ENCODE measurements at places on chromosomes 3 and 15.

GRCh38 chr15:50358845-50359244 lies 3.8 kb upstream of the GABPB1 start:
- DNase-seq, result no peak

DNA sequence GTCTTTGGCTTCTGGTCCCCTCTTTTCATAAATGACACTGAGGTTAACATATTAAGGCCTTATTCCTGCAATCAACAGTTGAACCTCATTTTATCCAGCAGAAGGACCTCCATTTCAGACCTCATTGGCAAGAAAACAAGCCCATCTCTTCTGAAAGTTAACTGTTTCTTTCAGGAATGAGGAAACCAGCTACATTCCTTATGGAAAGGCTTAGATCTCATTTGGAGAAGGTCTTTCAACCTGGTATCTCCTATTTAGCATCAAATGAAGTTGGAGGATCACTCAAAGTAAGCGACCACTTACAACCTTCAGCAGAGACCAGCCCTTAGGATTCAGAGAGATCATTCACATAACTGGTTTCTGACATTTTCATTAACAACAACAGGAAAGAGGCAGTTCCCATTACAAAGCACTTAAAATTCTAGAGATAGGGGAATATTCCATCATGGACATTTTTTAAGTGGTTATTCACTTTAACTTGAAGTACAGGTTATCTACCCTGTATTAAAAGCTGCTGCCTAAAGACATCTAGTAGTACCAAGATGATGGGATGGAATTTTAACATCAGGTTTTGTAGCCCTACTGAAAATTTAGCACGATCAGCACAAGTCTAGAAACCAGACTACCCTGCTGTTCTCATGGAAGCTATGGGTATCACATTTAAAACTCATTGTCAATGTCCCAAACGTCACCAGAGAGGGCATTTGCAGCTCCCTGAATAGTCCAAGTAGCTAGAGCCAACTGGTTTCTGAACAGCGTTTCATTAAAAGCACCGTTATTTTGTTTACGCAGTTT lies 30.4 kb downstream of the TFRC start:
- DNase-seq, result no peak

- no peak for DNase-seq
These were observed 18.6 kb downstream of the CRYGS start for GRCh38 chr3:186525369-186526255.

GRCh38 chr3:138317687-138318086 lies 12.0 kb downstream of the NME9 start:
- no peak for DNase-seq

GRCh38 chr15:51917493-51917892 lies 54.1 kb downstream of the LEO1 start:
- no peak for DNase-seq

DNA sequence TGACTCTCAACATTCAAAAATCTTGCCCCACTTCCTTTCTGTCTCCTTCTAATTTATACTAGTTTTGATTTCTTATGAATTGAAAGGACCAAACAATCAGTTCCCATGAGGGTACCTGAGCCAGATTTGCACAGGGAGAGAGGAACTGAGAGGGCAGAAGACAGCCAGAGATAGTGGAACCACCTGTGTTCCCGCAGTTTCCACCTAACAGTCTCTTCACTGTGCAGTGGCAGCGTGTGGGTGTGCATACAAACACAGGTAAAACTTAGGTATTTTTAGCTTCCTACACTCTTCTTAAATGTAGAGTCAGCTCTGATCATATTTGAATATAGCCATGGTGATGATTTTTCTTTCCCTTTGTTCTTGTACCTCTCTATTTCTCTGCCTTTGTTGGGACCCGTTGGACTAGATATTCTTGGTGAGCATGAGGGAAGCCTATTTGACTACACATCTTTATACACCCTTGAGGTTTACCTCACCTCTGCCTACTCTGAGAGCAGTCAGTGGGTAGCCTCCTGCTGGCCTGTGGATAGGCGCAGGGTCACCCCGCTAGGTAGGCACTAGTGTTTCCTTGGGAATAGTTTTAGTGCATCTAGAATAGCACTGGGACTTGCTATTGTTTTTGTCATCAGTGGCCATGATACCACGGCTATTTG lies 58.8 kb downstream of the MAP3K13 start:
- DNase-seq, result no peak

GRCh38 chr3:64586952-64587351 lies 100.8 kb downstream of the ADAMTS9 start:
- no peak for DNase-seq

GRCh38 chr3:45055032-45055410 lies 28.9 kb downstream of the CLEC3B start:
- DNase-seq, result no peak

- no peak for DNase-seq
These were observed 32.5 kb downstream of the NAALADL2 start for GRCh38 chr3:174891524-174892203.

GRCh38 chr3:183680061-183680460 lies 17.5 kb upstream of the YEATS2 start:
- no peak for DNase-seq

GRCh38 chr3:48727511-48727910 lies 10.5 kb upstream of the IP6K2 start:
- DNase-seq, result no peak

GRCh38 chr3:133440652-133441051 lies 40.8 kb downstream of the BFSP2 start:
- no peak for DNase-seq

DNA sequence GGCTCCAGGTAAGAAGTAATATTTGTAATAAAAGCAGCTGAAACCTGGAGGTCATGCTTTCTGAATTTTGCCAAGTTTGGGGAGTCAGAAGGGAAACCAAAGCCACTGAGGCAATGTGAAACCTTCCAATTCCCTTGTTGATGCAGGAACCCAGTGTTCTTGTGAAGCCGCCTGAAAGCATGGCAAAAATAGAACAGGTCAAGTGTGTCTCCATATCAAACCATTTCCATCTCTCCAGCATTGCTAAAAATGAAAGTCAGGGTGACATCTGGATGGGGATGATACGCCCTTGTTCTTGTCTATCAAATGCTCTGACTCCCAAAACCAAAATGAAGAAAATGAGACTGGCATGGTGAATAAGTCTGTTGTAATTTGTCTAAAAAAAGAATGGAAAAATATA lies 362.5 kb downstream of the VPS13C start:
- DNase-seq, result no peak

GRCh38 chr3:153756816-153757215 lies 364.4 kb upstream of the ARHGEF26 start:
- DNase-seq, result no peak

GRCh38 chr15:80562033-80562432 lies 133.1 kb upstream of the ABHD17C start:
- DNase-seq, result no peak

DNA sequence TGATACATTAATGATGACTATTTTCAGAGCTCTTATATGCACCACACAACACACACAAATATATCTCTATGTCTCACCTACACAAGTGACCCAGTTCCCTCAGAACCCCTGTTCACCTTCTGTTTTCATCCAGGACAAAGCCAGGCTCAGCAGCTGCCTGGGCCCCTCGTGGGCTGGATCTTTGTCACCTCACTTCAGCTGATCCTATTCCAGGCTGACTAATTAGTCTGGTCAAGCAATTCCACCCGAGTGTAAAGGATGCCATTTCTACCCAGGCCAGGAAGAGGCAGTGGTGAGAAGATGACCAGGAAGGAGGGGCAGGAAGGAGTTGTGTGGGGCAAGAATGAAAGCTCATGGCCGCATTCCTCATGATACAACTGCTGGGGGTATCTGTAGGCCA lies 62.3 kb downstream of the DHX30 start:
- DNase-seq, result no peak

DNA sequence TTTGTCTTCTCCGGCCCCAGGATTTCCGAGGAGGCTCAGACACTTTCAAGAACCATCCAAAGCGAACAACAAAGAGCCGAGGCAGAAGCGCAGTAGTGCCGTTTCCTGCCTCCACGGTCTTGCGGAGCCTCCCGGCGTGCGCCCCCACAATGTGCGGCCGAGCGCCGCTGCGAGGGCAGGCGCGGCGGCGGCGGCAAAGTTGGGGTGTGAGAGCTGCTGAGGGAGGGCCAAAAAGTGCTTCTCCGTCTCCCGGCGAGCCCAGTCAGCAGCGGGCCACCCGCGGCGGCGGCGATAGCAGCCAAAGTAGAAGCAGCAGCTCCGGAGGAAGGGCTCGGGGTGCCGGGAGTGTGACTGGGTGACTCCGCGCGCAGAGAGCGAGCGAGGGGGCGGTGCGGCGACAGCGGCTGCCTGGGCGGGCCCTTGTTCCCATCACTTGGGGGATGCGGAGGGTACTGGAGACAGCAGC lies 749.1 kb downstream of the ROBO1 start:
- DNase-seq, result no peak

DNA sequence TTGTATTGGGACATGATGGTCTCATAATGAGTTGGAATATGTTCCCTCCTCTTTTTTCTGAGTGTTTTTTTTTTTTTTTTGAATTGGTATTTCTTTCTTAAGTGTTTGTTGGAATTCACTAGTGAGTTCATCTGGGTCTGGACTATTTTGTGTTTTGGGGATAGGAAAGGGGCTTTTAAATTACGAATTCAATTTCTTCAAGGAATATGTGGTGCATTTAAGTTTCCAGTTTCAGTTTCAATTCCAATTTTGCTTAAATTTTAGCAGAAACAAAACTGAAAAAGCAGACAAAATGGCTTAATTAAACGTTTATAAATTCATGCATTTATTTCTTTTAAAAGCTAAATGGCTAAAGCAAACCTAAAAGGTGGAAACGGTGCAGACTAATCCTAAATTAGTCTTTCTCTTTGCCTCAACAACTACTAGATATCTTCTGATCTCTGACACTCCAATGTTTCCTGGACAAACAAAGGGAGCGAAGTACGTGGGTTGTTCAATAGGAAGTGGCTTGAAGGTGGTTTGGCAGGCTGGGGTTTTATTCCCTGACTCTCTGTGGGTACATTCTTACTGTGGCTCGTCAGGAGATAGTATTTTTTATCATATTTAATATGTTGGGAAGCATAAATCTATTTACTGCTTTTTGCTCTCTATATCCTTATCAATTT lies 50.0 kb upstream of the CORO2B start:
- DNase-seq, result no peak

GRCh38 chr3:184710870-184711492 lies 883 bp downstream of the MAGEF1 start:
- DNase-seq, result no peak

DNA sequence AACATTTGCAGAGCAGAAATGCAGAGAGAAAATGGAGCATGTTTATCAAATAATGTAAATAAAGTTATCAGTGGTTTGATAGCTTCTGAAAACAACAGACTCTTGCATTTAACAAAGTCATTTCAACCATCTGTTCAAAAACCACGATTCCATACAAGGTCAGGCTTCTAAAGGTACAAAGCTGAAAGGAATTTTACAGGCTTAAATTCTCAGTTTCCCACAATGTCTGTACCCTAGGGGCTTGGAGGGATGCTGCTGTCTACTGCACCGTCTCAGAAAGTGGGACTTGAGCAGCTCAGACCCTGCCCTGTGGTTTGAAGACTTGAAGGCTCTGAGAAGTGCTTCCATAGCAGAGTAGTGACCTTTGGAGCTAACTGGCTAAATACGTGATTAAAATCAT lies 30.4 kb upstream of the TM4SF1 start:
- DNase-seq, result no peak

- no peak for DNase-seq
These were observed 7.3 kb downstream of the GTF2E1 start for GRCh38 chr3:120749843-120750242.

- DNase-seq, result no peak
These were observed 46.9 kb downstream of the CHRD start for GRCh38 chr3:184426691-184427141.

GRCh38 chr3:112979244-112979832 lies 4.4 kb upstream of the CD200R1 start:
- DNase-seq, result no peak

DNA sequence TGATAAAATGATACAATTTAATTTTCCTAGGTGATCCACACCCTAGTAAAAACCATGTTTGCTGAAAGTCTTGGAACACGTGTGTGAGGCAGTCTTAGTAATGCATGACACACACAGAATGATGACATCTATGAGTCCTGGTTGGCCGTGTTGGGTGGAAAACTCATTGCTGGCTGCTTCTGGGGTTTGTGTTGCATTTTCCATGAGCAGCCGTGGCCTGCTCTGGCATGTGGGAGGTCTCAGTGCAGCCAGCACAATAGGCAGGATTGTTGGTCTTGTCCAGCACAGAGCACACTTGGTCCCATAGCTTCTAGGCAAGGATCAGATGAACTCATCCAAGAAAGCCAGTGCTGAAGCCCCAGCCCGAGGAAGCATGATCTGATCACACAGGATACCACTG lies 172.8 kb upstream of the UBE3A start:
- DNase-seq, result no peak

DNA sequence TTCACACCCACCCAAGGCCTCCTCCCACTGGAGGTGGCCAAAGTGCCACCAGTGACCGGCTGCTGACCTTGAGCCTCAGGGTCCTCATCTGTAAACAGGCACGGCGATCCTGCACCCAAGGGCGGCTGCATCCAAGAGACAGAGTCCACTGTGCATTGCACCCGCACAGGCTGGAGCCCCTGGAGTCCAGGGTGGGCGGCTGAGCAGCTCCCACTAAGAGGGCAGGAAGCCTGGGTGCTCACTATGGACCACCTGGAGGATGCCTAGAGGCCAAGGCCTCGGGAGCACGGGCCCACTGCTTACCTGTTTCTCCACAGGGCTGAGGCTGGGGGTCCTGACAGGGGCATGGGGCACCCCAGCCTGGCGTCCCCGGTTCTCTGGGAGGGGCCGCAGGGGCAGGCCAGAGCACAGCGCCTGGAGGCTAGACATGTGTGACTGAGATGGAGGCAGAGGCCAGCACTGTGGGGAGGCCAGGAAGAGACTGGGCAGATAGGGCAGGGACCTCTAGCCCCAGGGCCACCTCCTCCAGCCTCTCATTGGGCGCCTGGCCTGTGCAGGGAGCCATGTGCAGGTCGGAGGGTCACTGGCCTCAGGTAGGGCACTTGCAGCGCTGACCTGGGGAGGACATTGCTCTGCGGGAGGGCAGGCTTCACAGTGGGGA lies at the start of gene UROC1:
Gene UROC1, minus strand, starts transcription at position 483 of the 661 bp plus-strand sequence. Its CDS starts 54 bp downstream, at position 429.
- DNase-seq, result no peak

DNA sequence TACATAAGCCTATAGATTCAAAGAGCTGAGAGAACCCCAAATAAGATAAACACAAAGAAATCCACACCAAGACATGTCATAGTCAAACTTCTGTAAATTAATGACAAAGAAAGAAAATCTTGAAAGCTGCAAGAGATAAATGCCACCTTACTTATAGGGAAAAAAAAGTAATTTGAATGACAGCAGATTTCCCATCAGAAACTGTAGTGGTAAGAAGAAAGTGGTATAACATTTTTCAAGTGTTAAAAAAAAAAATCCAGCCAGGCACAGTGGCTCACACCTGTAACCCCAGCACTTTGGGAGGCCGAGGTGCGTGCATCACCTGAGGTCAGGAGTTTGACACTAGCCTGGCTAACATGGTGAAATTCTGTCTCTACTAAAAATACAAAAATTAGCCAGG lies 37.4 kb downstream of the CFAP92 start:
- no peak for DNase-seq

DNA sequence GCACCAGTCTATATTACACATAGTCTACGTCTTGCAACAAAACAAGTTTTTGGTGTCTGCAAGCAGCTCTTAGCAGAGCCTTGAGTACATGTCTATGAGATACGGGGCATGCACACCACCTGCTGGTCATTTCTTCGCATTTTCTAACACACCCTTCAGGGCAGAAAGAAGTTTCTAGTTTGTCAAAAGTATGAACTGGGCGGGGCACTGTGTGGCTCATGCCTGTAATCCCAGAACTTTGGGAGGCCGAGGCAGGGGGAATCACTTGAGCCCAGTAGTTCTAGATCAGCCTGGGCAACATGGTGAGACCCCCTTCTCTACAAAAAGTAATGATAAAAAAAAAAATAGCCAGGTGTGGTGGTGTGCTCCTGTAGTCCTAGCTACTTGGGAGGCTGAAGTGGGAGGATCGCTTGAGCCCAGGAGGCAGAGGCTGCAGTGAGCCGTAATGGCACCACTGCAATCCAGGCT lies 64.2 kb upstream of the ARL8B start:
- peak; percentile 31 for DNase-seq

Data from stimulated activated CD8-positive, alpha-beta memory T cell treated with anti-CD3 and anti-CD28 coated beads, Interleukin-4, amount 100 ng/mL, for 1 hour (primary cell).